CD4-positive, alpha-beta T cell treated with Interleukin-12 subunit alpha and Interleukin-12 subunit beta, for 1 hour (primary cell): ENCODE measurements at places on chromosomes 16 and 17.

DNA sequence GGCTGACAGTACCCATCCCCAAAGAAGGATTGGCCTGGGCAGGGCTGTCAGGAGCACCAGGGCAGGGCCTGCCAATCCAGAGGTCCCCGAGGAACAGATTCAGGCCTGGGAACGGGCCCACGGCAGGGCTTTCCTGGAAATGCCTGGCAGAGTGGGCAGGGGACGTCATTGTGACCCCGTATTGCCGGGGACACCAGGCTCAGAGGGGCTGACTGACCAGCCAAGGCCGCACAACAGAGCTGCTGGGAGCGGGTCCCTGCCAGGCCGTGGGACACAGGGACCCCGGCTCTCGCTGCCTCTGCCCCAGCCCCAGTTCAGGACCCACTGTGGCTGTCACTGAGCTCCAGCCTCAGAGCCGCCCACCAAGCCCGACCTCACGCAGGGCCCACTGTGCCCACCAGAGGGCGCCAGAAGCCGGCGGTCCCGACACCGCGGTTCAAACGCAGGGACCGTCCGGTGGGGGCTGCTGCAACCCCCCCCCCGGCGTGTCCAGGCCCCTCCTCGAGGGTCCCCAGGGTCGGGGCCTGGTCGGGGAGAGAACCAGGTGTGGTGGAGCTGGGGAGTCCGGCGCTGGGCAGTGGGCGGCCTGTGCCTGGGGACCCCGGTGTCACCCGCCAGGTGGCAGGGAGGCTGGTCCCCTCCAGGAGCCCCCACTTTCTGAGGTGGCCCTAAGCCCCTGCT is 15.2 kb upstream of the SSTR5 start:
- peak; percentile 60 for DNase-seq

DNA sequence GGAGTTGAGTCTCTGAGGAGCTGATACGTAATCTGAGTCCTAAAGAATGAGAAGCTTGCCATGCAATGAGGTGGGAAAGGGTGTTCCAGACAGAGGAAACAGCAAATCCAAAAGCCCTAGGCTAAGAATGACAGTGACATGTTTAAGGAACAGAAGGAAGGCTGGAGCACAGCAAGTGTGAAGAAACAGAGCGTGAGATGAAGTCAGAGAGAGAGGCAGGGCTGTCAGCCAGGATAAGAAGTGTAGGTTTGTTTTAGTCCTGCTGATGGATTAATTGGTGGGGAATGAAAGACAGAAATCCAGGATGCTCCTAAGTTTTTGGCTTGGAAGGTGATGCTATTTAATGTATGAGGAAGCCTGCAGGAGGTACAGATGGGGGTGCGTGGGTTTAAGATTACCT is 14.5 kb downstream of the MMP28 start:
- DNase-seq = no peak

GRCh38 chr16:4790261-4790660 is 2.1 kb upstream of the SEPTIN12 start:
- no peak for DNase-seq

DNA sequence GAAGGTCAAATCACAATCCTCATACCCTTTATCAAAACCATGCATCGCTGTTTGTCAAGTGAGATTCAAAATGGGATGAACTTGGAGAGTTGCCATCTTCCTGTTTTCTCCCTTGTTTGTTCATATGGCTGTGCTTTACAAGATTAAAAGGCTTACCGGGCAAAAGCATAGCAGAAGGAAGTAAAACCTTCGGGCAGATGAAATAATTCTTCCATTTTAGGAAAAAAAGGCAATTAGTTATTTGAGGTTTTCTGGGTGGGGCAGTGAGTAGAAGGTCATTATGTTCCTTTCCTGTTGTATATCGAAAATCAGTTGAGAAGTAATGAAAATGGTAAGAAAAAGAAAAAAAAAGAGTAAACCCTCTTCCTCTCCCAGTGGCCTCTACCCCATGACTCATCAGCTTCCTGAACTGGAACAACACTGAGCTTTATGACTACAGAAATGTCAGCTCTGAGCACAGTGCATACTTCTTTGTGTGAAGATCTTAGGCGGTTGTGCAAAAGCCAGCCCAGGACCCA is 369.2 kb downstream of the CDH13 start:
- DNase-seq = no peak

DNA sequence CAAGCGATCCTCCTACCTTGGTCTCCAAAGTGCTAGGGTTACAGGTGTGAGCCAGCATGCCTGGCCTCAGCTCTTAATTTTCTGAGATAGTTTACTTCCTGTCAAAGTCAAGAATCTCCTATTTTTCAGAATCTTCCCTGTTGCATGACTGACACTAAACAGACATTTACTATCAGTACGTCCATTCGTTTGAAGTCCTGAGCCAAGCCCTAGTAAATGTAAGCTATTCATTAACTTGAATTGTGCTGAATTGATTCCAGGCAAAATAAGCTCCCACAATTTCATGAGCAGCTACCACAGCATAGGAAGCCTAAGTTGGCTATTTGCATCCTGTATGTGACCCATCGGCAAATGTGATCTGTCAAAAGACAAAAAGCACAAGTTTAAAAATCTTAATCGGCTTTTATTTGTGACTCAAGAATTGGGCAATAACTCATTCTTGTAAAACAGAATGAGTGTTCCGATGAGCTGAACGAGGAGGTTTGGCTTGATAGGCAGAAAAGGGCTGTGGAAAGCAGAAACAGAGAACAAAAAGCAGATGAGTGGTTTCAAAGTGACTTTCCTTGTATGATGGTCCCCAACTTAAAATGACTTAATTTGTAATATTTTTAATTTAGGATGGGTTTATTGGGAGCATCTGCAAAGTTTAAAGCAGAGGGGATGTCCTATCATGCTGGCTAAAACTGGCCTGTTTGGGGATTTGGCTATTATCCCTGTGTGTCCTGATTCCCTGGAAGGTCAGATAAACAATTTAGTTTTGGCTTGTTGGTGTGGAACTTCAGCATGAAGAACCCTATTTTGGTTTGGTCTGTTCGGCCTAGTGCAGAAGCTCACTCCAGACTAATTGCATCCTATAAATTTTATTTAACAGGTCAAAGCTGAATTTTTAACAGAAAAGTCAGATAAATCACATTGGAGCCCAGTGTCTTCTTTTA is 14.2 kb downstream of the RNF112 start:
- no peak for DNase-seq

DNA sequence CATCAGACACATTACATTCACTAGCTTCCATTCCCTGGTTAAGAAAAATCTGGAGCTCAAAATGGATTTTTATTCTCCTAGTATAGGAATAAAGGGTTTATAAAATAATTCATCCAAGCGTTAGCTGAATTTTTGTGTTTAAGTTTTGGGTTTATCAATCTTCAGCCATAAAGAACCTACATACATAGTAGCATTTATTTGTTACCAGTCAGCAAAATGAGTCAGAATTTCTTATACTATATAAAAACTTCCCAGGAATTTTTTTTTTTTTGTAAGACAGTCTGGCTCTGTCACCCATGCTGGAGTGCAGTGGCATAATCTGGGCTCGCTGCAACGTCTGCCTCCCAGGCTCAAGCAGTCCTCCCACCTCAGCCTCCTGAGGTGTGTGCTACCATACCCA is 40.2 kb upstream of the SLC12A3 start:
- DNase-seq = no peak

- no peak for DNase-seq
Observed at GRCh38 chr16:56792967-56793366, 63.0 kb downstream of the NUP93 start.

DNA sequence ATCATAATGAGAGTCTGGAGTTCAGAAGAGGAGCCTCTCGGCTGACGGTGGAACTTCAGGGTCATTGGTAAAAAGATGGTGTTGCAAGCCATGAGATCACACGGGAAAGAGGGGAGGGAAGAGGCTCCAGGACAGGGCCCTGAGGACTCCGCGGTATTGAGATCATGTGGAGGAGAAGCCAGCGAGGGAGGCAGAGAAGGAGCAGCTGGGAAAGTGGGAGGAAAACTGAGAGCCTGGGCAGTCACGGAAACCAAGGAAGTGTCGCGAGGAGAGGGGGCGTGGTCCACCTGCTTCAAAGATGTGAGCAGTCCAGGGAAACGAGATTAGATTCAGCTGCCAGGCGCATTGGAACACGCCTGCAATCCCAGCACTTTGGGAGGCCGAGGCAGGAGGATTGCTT is 27.7 kb upstream of the SBK1 start:
- DNase-seq = no peak

DNA sequence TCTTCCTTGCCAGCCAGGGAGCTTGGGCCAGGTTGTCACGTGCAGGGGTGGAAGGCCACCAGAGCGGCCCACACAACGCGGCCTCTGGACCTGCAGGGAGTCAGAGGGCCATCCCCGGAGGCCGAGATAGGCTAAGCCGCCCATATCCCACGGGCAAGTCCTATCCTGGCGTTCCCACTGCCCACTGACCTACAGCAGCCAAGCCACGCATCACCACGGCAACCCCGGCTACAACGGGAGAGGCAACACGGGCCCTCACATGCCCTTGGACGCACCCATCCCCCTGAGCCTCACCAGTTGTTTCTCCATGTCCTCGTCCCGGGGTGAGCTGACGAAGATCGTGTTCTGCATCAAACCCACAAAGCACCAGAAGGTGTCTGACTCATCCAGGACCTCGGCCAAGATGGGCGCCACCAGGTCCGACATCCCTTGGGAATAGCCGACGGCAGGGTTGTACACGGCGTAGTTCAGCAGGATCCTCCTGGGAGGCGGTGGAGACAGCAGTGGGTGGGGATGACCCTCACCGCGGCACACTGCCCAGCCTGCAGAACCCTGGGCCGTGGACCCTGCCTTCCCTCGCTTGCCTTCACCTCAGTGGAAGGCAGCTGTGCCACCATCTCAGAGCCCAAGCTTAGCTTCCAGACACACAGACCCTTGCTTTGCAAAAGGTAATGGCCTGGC is 88.2 kb downstream of the TBC1D16 start:
- DNase-seq = no peak

- no peak for DNase-seq
Observed at GRCh38 chr16:64305663-64306062, 816.2 kb downstream of the CDH11 start.

DNA sequence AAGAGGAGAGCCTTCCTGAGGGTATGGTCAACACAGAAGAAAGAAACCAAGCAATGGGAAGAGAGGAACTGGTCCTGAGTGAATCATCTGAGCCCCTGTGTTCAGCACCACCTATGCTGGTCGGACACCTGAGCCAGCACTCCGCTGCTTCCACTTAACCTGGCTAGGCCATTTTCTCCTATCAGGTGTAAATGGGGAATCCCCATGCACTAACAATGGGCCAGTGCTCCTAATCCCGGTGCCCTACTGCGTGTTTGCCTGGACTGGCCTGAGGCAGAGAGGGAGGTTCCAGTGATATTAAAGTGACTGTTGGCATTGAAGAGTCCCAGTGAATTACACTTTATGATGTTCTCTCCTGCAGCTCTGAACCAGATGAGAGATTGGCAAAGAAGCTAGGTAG is 34.4 kb upstream of the XYLT2 start:
- DNase-seq = no peak

- DNase-seq = no peak
Observed at GRCh38 chr17:20063665-20064648, 54.8 kb downstream of the SPECC1 start.

- no peak for DNase-seq
Observed at GRCh38 chr16:79928142-79928873, 327.8 kb upstream of the MAF start.

DNA sequence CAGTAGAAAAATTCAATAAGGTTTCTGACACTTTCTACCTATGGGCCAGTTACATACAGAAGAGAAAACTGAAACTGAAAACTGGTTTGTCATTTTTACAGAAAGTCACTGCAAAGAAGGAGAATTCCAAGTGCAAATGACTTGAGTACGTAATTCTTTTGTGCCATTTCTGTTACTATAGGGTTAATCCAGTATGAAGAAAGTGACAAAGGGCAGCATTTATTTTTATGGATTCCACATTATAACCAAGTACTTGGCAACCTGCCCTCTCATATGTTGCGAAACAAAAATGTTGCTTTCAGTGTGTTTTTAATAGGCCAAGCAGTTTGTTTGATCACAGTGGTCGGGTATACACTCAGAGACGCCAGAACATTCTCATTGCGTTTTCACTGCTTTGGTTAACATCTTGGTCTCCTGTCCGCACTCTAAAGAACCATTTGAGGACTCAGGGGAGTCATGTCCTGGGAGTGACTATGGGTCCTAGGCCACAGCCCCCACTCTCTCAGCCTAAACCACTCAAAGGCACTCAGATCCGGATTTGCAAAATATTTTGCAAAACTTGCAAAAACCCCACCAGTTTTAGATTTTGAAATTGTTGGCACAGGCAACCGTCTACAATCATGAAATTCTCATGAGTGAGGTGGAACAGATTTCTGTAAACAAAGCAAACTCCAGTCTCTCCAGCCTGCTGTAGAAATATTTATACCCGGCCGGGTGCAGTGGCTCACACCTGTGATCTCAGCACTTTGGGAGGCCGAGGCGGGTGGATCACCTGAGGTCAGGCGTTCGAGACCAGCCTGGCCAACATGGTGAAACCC is 15.4 kb upstream of the HELZ start:
- no peak for DNase-seq

DNA sequence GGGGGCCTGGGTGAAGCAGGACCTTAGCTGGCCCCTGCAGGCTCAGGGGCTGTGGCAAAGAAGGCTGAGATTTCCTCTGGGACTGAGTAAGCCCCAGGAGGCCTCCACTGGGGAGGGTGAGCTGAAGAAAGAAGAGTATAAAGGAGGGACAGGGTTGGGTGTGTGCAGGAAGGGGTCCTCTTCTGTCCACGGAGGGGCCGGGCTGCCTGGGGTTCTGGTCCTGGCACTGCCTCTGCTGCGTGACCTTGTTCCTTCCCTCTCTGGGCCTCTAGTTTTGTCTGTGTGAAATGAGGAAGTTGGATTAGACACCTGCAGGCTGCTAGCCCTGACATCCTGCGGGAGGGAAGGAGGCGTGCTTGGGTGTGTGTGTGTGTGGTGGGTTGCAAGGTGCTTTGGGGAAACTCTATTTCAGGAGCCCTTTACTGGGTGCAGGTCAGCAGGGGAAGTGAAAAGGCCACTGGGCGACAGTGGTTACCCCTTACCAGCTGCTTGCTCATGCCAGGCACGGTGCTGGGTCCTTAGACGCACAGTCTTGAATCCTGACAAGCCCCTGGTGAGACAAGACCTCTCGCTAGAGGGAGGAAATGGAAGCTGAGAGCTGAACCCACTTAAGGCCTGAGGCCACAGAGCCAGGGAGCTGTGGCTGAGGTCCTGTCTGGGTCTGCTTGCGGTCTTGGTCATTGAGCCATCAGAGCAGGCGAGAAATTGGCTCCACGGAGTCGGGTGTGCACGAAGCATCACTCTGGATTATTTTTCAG is 60.7 kb downstream of the OR1D5 start:
- peak; percentile 7 for DNase-seq

DNA sequence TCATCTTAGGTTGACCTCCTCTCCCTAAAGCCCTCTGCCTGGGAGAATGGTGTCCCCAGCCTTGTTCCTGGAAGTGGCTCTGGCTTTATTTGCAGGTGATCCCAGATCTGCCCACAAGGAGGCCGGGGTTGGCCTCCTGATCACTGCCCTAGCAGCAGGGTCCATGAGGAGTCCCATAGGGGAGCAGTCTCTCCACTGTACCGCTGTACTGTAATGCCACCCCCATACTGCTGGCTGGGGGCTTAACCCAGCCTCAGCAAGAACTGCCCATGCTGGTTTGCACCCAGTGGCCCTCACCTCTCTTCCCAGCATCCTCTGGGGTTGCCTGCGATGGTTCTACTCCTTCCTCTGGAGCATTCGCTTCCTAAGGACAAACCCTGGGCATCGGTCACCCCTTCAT is 39.1 kb downstream of the PSME3IP1 start:
- no peak for DNase-seq
